ENCODE measurements at places on chromosomes 2 and 18.

- no peak for DNase-seq
Observed at GRCh38 chr2:216757532-216757931, 62.2 kb upstream of the IGFBP5 start.

- DNase-seq = no peak
Observed at GRCh38 chr2:128416109-128416785, 97.6 kb upstream of the HS6ST1 start.

DNA sequence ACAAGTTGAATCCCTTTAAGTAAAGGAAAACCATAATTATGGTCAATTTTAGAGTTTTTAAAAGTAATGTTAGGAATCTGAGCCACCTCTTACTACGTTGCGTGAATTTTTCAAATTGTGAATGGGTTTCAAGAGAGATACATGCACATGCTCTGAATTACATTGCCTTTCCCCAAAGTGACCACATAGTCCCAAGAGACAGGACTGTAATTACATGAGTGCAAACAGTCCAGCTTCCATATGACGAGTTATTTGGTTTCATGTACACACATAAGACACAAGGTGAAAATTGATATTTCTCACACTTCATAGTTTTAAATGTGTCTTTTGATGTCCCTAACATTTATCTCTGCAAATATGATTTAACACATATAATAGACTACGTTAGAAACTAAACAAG lies 850.8 kb downstream of the LRP1B start:
- DNase-seq = no peak

DNA sequence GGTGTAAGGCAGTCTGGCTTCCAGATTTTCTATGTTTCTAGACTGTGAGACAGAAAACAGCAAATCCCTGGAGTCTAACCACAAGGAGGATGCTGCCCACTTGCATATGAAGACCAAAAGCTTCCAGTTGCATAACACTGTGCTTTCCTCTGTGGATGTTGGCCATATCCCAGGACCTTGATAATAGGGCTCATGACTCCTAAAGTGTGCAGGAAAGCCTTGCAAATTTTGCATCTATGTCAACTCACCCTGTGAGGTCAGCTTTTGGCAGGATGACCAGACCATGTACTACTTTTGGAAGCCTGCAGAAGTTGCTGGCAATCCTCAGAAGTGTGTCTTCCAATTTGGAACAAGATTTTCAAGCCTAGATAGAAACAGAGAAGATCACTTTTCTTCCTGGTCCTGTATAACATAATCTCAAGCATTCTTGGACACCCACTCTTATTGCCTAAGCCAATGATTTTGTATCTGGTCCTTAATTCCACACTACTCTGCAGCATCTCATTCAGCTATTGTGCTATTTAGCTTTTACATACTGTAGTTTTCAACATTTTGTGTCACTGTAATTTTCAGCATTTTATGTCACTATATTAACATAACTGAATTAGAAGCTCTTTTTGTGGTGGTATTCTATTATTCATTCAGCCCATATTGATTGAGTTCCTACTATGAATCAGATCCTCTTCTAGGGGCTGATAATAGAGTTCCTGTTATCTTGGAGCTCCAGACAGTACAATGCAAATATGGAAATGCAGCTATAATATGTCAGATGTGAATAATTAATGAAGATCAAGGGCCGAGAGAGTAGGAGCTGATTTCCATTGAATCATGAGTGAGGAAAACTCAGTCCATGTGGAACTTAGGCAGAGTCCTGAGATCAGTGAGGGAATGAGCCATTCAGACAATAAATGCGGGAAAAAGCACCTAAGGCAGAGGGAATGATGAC lies 85.3 kb upstream of the RAB27B start:
- DNase-seq = no peak

GRCh38 chr2:181642086-181642485 lies 14.8 kb downstream of the CERKL start:
- no peak for DNase-seq

GRCh38 chr2:54658564-54659071 lies 64.8 kb upstream of the EML6 start:
- no peak for DNase-seq

DNA sequence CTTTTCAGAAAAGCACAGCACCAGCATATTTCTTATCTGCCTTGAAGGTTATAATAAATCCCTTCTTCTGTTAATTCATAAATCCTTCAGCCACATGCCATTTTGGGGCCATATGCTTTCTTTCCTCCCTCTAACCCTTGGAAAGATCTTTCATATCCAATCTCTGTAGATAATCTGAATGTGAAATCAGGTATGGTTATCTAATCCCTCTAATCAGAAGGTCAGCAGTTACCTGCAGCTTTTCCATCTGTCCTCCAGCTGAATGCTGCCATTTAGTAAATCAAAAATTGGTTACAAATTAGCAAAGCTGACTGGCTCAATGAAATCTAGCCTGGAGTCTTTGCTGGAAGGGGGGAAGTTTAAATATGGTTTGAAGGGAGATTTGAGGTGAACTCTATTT lies 230.5 kb downstream of the PIK3C3 start:
- no peak for DNase-seq

- no peak for DNase-seq
Observed at GRCh38 chr18:14074187-14074586, 58.0 kb downstream of the ZNF519 start.

DNA sequence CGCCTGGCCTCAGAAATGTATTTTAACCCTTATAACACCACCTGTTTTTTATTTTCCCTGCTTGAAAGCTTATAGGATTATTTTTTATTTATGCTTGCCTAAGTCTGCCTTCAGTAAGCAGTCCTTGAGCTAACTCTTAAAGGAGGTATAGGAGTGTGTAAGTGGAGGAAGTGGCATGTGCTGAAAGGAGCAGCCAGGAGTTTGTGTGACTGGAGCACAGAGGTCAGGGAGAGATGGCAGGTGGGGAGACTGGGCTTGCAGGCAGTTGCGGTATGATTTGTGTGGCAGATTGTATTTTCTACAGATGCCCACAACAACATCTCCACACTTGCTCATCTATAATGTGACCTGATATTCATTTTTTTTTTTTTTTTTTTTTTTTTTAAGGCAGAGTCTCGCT lies 27.2 kb upstream of the PAIP2B start:
- DNase-seq = no peak

DNA sequence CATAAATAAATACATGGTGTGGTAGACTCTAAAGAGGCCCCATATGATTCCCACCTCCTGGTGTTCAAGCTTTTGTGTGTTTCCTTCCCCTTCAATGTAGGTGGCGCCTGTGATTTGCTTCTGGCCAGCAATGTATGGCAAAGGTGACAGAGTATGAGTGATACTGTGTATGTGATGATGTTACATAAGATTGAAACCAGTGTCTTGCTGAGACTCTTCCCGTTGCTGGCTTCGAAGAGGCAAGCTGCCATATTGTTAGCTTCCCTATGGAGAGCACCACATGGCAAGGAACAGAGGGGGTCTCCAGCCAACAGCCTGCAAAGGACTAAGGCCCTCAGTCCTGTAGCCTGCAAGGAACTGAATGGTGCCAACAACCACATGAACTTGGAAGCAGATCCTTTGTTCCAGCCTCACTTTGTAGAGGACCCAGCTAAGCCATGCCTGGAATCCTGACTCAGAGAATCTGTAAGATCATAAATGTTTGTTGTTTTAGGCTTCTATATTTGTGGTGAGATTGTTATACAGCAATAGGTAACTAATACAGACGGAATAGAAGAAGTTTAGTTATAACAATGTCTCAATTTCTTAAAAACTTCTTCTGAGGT lies 1.7 kb upstream of the SMAD4 start:
- no peak for DNase-seq

- no peak for DNase-seq
Observed at GRCh38 chr2:200703926-200704637, 107.6 kb upstream of the BZW1 start.

DNA sequence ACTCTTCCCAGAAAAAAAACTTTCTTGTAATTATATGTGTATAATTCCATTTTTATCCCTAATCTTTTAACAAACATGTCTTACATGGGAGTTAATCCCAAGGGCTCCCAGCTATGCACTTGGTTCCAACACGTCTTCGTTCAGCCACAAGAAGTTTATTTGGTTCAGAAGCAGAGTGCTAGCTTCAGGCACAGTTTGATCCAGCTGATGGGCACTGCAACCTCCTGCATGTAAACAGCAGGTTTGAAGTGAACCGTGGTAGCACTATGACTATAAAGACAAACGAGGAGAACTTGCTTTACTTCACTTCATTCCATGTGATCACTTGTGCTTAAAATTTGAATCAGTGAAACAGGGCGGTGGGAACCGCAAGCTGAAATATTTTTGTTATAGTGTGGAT lies 7.0 kb upstream of the RNASEH1 start:
- no peak for DNase-seq

- no peak for DNase-seq
Observed at GRCh38 chr2:60556576-60557485, 3.4 kb upstream of the BCL11A start.

DNA sequence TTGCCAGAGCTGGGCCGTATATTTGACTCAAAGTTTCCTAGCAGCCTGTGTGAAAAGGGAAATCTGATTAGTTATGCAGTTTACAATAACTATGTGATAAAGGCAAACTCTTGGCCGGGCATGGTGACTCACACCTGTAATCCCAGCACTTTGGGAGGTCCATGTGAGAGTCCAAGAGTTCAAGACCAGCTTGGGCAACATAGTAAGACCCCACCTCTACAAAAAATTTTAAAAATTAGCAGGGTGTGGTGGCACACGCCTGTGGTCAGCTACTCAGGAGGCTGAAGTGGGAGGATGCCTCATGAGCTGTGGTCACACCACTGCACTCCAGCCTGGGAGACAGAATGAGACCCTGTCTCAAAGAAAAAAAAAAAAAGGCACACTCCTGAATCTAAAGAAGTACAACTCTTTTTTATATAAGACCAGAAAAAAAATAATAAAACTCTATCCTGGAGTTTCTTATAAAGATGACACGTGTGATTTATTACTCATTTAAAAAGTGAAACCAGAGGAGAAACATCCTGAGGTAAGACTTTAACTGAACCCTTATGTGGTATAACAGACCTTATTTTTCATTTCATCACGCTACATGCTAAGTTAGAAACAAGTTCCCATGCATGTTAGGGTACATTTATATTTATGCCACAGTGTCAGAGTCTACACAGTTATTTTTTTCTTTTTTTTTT lies 32.6 kb upstream of the KCMF1 start:
- no peak for DNase-seq

GRCh38 chr2:113175042-113175628 lies 1.4 kb downstream of the PSD4 start:
- peak; percentile 41 for DNase-seq

DNA sequence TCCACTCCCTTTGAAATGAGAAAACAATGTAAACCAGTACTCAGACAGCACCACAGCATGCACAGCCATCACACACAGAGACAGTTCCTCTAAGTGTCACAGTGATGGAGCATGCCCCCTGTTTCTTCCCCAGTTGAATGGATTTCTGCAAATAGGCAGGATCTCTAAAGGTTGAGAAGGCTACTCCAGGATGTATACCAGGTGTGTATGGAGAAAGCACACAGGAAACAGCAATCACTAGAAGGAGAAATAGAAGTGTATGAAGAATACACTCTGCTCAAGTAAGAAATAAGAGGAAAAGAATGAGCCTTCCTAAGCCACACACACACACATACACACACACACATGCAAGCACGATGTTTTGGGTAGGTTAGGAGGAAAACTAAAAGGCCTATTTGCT lies 38.6 kb upstream of the BZW1 start:
- DNase-seq = no peak

GRCh38 chr2:186098821-186099220 lies 360.2 kb downstream of the FSIP2 start:
- DNase-seq = no peak

GRCh38 chr2:206158563-206159345 lies 490 bp downstream of the NDUFS1 start:
- DNase-seq = no peak

DNA sequence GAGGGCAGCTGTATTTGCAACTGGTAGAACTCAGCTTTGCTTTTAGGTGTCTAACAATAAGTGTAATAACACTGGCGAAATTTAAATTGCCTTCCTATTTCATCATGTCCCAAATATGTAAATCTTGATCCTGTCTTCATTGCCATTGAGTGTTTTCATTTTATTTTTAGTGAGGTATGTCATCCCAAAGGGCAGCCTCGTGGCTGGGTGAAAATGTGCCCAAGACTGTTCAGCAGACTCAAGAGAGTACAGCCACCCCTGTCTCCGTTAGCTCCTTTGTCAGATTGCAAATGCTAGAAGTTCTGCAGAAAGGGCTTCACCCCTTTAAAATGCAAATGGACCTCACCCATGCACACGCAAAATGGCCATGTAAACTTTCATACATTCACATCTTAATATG lies 278.8 kb downstream of the RND3 start:
- DNase-seq = no peak

DNA sequence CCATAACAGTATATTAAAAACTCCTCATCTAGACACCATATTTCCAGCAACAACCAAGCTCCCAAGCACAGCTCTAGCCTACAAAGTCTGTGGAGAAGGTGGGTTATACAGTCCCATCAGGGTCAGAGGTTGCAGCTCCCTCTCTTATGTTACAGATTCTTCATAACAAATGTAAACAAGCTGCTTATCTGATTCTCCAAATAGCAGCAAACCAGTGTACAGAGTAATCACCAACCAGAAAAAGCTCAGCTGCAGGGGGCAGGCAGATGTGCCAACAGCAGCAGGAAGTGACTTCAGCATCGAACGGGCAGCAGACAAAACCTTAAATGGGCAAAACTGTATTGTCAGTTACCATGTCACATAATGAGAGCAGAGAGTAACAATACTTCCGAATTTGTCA lies 52.9 kb upstream of the NABP1 start:
- DNase-seq = no peak
